ENCODE measurements at places on chromosomes 7 and 10.
A peak's percentile ranks its signal among the peaks of the same experiment; 100 is the strongest.

GRCh38 chr7:106717254-106717954, 56.4 kb upstream of the CCDC71L start:
- DNase-seq = no peak

DNA sequence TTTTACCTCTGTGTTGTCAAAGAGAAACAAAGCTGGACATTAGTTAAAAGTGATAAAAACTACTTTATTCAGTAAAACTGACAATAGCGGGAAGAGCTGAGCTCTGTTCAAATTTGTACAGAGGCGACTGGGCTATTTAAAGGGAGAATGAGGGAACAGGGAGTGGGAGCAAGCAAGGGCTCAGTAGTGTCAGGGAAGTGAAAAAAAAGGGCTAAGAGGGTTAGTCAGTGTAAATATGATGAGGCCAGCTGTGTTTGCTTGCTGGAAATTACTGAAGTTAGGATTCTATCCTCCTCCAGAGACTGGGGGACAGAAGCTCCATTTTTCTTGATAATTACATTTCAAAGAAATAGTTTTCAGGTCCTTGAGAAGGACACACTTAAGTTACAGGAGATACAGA, 232.5 kb downstream of the SH2D4B start:
- no peak for DNase-seq

GRCh38 chr10:17425584-17426262, 28.7 kb downstream of the ST8SIA6 start:
- DNase-seq = peak; percentile 71

GRCh38 chr10:78549140-78549935, 515.7 kb downstream of the RPS24 start:
- DNase-seq = no peak

- no peak for DNase-seq
These were observed 672.3 kb downstream of the TNS3 start for GRCh38 chr7:46909601-46910051.

- DNase-seq = no peak
These were observed 11.9 kb downstream of the ANTXRL start for GRCh38 chr10:46298477-46299285.

GRCh38 chr7:155739538-155740143, 72.6 kb downstream of the SHH start:
- DNase-seq = no peak

DNA sequence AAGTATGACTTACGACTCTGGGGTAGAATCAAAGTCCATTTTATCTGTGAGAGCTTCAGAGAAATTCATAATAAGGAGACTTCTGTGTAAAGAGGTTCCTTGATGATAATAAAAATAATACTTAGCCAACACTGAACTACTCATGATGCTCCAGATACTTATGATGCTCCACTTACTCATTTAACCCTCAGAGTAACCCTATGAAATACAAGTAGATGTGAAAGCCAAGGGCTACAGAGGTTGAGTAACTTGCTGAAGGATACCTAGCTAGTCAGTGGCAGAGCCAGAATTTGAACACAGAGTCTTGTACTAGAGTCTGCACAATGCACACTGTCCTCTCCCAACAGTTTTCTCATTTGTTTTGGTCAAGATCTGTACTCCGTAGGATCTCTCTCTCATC, 89.5 kb downstream of the HECW1 start:
- no peak for DNase-seq

DNA sequence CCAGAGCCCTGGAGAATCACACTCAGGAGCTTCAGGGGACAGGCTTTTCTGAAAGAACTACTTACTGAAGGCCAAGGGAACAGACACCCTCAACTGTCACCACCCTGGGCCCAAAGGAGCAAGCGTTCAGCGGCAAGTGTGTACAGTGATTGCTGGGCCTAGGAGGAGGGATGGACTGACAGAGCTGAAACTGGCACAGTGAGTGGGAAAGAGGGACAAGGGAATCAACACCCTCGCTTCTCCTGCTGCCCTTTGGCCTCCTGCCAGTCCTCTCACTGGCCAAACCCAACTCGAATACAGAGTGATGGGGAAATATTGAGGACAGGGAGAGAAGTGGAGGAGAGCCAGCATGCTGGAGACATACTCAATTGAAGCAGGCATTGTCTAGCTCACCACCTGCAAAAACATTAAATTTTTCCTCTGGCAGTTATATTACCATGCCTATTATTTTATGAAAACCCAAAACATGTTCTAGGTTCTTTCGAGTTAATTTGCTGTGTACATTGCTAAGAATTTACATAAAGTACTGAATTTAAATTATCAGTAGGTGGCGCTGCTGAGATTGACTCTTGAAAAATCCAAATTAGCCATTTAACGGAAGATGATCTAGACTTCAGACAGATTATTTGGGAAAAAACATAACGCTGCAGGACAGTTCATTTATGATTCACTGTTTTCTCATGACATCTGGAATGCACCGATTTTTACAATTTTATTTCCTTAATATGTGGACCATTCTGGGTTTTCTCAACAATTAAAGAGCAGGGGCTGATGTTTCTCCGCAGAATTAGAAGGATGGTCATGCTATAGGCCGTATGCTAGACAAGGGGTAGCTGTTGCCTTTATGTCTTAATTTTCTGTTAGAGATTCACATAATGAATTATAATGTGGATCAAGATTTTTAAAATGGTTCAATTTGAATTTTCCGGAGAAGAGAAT, 14.7 kb upstream of the TMEM236 start:
- DNase-seq = no peak

- DNase-seq = peak; percentile 90
These were observed 191.4 kb downstream of the FAM107B start for GRCh38 chr10:14583252-14583651.

GRCh38 chr7:67773081-67773480, 776.4 kb downstream of the TYW1 start:
- DNase-seq = no peak

GRCh38 chr7:116273918-116274301, 63.6 kb downstream of the TES start:
- no peak for DNase-seq

GRCh38 chr7:100437150-100438100, 1.1 kb upstream of the PPP1R35 start:
- DNase-seq = no peak

- DNase-seq = no peak
These were observed 124.4 kb downstream of the TACC2 start for GRCh38 chr10:122113161-122113944.

GRCh38 chr7:6307762-6308161, 35.3 kb upstream of the CYTH3 start:
- DNase-seq = no peak

GRCh38 chr10:32995751-32996150, 37.7 kb upstream of the ITGB1 start:
- no peak for DNase-seq

DNA sequence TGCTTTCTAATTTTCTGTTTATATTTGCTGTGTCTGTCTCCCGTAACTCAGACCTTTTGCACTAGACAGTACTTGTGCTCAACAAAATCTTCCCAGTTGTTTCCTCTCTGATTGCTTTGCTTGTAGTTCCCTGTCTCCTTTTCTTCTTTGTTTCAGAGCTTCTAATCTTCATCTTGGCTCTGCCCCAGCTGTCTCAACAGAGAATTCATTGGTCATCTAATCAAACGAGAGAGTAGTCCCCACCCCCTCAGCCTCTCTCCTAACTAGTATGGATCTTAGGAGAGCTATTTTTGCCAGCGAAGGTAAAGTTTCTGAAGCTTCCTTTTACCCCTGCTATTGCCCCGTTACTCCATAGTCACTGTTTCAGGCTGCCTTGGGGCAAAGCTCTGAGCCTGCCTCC, 32.8 kb downstream of the SLC26A4 start:
- DNase-seq = no peak

DNA sequence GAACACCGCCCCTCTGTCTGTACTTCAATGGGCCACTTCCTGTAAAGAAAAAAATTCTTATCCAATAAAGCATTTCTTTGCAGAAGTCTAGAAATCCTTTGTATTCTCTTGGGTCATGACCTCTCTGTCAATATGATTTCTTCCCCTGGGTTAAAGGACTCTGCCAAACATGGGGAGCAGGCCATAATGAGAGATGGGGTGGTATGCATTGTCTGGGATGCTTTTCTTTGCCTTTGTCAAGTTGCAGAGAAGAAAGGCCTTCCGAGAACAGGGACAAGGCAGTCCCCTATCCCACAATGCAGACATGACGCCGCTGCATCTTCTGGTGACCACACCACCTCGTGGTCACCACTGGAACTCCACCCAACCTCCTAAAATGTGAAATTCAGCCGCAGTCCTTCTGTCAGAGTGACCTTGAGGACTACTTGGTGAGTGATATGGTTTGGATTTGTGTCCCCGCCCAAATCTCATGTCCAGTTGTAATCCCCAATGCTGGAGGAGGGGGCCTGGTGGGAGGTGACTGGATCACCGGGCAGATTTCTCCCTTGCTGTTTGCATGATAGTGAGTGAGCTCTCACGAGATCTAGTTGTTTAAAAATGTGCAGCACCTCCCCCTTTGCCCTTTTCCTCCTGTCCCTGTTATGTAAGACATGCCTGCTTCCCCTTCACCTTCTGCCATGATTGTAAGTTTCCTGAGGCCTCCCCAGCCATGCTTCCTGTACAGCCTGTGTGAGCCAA, 15.2 kb upstream of the FRMPD2 start:
- peak; percentile 37 for DNase-seq

GRCh38 chr10:101769541-101770180, 6.3 kb downstream of the FGF8 start:
- no peak for DNase-seq

All from CD4-positive, alpha-beta T cell treated with Interleukin-6 at 100 ng/mL for 8 hours (primary cell).